ENCODE measurements at places on chromosomes 7 and 10.

DNA sequence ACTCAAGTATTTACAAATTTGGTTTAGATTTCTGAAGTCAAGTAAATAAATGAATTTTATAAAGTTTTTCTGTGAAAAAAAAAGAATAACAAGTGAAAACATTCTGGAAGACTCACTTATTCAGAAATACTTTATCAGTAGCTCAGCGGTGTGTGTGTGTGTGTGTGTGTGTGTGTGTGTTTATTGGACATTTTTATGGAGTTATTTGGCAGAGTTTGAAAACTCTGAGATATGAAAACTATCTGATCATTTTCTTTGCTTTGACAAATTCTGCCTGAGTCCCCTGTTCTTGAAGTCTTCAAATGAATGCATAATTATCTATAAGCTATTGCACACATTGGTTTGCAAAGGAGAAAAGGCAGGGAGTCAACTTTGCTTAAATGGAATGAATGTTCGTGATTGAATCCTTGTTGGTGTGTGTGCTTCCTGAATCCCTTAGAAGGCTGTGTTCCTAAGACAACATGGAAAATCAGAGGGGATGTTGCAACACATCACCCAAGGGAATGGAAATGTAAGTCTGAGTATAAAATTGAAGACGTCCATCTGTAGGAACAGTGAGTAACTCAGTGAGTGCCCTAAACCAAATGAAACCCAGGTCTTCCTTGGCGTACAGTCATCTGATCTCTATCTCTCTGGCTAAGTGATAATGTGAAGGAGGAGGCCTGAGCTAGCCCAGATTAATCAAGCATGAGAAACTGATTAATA lies 160.9 kb downstream of the REEP3 start:
- no peak for DNase-seq

GRCh38 chr7:104700336-104700735 lies 313.7 kb upstream of the KMT2E start:
- no peak for DNase-seq

- DNase-seq, result no peak
Observed at GRCh38 chr7:151014950-151015349, 9.3 kb downstream of the ATG9B start.

GRCh38 chr7:25386311-25386744 lies 158.0 kb upstream of the NPVF start:
- no peak for DNase-seq

DNA sequence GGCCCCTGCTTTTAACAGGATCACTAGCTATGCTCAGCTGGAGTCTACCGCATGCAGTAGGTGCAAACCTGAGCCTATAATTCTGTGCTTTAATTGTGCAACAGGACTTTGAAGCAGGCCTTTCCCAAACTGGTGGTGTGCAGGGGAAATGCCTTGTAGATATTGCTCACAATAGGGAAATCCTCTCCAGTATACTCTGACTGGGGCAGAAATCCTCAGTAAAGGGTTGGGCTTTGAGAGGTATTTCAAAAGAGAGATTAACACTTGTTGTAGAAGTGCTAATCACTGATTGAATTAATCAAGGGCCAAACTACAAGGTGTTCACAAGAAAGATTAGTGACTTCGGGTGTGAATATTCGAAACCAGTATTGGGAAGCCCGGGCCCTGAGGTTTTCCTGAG lies 58.5 kb upstream of the EXOC6 start:
- no peak for DNase-seq

- no peak for DNase-seq
Observed at GRCh38 chr10:15943426-15943825, 83.1 kb upstream of the MINDY3 start.

- no peak for DNase-seq
Observed at GRCh38 chr10:11113156-11113555, 95.5 kb downstream of the CELF2 start.

- no peak for DNase-seq
Observed at GRCh38 chr7:29193316-29194205, 1.0 kb upstream of the CHN2 start.

GRCh38 chr10:31660300-31660699 lies 268.3 kb downstream of the ARHGAP12 start:
- no peak for DNase-seq

- DNase-seq, result no peak
Observed at GRCh38 chr10:103919648-103920025, 1.7 kb upstream of the STN1 start.

DNA sequence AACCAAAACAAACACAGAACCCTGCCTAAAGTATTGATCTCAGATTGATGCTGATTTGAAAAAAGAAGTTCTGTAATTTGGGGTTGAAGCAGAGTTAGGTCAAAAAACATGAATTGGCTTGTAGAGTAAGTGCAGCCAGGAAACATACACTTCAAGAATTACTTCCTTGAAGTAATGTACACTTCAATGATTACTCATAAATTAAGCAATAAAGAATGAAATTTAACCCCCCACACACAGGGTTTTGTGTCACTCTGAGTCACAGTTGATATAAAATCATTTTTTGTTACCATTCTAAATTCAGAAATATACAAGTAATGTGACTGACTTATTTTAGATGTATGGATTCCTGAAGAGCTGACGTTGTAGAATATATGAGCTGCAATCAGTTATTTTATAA lies 622.2 kb downstream of the POM121L12 start:
- no peak for DNase-seq

DNA sequence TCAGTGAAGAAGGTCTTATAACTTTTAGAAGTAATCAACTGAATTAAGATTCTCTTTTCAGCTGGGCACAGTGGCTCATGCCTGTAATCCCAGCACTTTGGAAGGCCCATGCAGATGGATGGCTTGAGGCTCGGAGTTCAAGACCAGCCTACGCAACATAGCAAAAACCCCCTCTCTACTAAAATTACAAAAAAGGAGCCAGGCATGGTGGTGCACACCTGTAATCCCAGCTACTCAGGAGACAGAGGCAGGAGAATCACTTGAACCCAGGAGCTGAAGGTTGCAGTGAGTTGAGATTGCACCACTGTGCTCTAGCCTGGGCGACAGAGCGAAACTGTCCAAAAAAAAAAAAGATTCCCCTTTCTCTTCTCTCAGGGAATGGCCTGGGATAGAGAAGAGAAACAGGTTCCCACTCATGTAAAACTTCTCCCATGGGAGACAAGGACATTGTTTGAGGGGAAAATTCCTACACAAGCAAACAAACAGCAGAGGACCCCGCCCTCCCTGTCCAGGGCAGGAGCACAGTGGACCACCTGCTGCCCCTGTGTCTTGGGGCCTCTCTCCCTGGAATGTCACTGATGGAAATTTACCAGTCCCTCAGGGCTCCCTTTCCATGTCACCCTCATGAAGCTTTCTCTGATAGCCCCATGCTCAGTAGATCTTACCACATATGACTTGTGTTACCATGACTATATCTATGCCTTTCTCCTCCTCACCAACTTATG lies 5.6 kb downstream of the IL2RA start:
- no peak for DNase-seq

DNA sequence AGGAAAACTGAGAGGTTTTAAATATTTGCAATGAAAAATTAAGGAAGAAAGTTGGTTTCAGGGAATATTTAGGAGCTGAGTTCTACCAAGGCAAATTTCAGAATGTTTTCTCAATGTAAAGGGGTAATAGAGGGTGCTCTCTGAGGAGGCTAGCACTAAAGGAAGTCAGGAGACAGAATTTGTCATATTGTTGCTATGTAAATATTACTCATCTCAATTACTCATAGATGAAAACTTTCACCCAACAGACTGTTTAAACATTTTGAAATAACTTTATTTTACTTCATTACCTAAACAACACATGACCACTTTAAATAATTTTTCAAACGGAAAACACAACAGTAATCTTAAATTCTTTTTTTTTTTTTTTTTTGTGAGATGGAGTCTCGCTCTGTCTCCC lies 274.8 kb upstream of the NRG3 start:
- DNase-seq, result no peak

Measured in posterior cingulate gyrus (tissue), 11 donors.